Right lobe of liver (tissue), 6 donors: ENCODE measurements at places on chromosomes 6 and 20.

DNA sequence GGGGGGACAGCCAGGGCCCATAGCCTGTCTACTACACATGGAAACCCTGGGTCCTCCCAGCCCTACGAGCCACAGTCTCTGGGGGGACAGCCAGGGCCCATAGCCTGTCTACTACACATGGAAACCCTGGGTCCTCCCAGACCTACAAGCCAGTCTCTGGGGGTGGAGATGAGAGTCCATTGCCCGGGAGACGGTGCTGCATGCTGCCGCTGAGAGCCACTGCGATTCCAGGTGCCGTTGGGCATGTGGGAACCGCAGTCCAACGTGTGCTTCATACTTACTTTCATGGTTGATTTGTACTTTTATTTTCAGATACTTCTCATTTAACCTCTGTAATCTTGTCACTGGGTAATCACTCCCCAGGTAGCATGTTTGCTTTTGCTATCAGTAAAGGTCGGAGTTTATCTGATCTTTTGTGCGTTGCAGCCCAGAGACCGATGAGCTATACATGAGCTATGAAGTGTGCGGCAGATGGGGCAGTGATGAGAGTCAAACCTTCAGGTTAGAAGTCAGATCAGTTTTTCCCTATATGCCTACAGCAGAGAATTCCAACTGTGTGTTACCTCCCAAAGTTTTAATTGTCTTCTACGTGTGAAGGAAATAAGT is 58.2 kb downstream of the SMOC2 start:
- no peak for DNase-seq
- H3K27me3 ChIP-seq = no peaks in the 10 kb centered on the region
- H3K4me1 ChIP-seq = no peaks in the 10 kb centered on the region

DNA sequence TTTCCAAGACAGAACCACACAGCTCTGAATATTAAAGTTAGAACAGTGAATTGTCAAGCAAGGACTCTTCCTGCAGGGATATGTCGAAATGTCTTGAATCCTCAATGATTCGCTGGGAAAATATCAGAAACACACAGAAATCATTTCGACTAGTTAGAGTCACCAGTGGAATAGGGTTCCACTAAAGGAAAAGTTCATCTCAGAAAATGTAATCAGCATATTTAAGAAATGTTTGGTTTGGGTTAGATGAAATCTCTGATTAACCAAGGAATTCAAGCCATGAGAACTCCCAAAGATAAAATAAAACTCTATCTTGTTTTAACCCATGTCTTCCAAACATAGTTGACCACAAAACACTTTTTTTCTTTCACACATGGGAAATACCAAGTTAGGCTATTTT is 621.0 kb upstream of the NRSN1 start:
- no peak overlapping the region for H3K27ac ChIP-seq
- no peaks in the 10 kb centered on the region for H3K27me3 ChIP-seq
- H3K4me3 ChIP-seq = no peak overlapping the region
- no peak for DNase-seq
- H3K36me3 ChIP-seq = no peaks in the 10 kb centered on the region
- no peaks in the 10 kb centered on the region for H3K4me1 ChIP-seq

- no peak for DNase-seq
- no peaks in the 10 kb centered on the region for H3K4me1 ChIP-seq
- no peak overlapping the region for H3K27ac ChIP-seq
- H3K4me3 ChIP-seq = no peak overlapping the region
Measured at GRCh38 chr6:90184334-90185298, 112.0 kb downstream of the BACH2 start.

- H3K4me1 ChIP-seq = no peaks in the 10 kb centered on the region
- no peak overlapping the region for H3K4me3 ChIP-seq
- DNase-seq = no peak
- no peaks in the 10 kb centered on the region for H3K27me3 ChIP-seq
Measured at GRCh38 chr20:55424968-55425367, 580.4 kb downstream of the CBLN4 start.

DNA sequence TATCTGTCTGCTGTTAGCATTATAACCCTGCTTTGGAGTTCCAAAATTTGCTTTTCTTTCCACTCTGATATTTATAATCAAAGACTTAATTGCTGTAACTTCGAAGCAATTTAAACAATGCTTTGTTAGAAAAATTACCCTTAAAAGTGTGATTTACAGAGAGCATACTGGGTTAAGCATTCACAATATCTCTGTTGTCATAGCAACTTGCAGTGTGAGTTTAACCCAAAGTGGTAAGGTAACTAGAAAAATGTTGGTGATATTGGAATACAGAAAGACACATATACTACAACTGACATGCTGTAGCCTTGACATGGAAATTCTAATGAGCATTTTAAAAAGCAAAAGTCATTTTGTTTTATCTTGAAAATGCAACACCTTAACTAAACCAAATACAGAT is 70.4 kb upstream of the SMLR1 start:
- H3K27me3 ChIP-seq = no peaks in the 10 kb centered on the region
- no peak overlapping the region for H3K4me3 ChIP-seq
- no peaks in the 10 kb centered on the region for H3K4me1 ChIP-seq
- DNase-seq = no peak

GRCh38 chr6:140644017-140644416 is 1269.6 kb upstream of the CITED2 start:
- no peak overlapping the region for H3K4me3 ChIP-seq
- no peak overlapping the region for H3K27ac ChIP-seq
- no peaks in the 10 kb centered on the region for H3K36me3 ChIP-seq
- no peak for DNase-seq

- H3K4me3 ChIP-seq = no peak overlapping the region
- H3K36me3 ChIP-seq = no peaks in the 10 kb centered on the region
- H3K27ac ChIP-seq = no peak overlapping the region
Measured at GRCh38 chr6:43943099-43943766, 173.2 kb downstream of the VEGFA start.

- no peaks in the 10 kb centered on the region for H3K4me1 ChIP-seq
- DNase-seq = no peak
- no peaks in the 10 kb centered on the region for H3K36me3 ChIP-seq
- H3K4me3 ChIP-seq = no peak overlapping the region
- H3K27me3 ChIP-seq = no peaks in the 10 kb centered on the region
- H3K27ac ChIP-seq = no peak overlapping the region
Measured at GRCh38 chr6:116973976-116974375, 96.9 kb downstream of the RFX6 start.

GRCh38 chr6:16402581-16402900 is 164.2 kb downstream of the GMPR start:
- H3K27me3 ChIP-seq = no peaks in the 10 kb centered on the region
- no peak for DNase-seq
- no peaks in the 10 kb centered on the region for H3K4me1 ChIP-seq
- H3K36me3 ChIP-seq = no peaks in the 10 kb centered on the region
- H3K27ac ChIP-seq = no peak overlapping the region
- no peak overlapping the region for H3K4me3 ChIP-seq

- no peaks in the 10 kb centered on the region for H3K27me3 ChIP-seq
- no peaks in the 10 kb centered on the region for H3K36me3 ChIP-seq
- no peak overlapping the region for H3K4me3 ChIP-seq
- no peaks in the 10 kb centered on the region for H3K4me1 ChIP-seq
Measured at GRCh38 chr20:39528436-39528835, 566.3 kb downstream of the DHX35 start.

GRCh38 chr20:48735112-48735511 is 92.7 kb downstream of the PREX1 start:
- H3K4me1 ChIP-seq = no peaks in the 10 kb centered on the region
- H3K36me3 ChIP-seq = no peaks in the 10 kb centered on the region
